ENCODE measurements at places on chromosomes 6 and 20.

DNA sequence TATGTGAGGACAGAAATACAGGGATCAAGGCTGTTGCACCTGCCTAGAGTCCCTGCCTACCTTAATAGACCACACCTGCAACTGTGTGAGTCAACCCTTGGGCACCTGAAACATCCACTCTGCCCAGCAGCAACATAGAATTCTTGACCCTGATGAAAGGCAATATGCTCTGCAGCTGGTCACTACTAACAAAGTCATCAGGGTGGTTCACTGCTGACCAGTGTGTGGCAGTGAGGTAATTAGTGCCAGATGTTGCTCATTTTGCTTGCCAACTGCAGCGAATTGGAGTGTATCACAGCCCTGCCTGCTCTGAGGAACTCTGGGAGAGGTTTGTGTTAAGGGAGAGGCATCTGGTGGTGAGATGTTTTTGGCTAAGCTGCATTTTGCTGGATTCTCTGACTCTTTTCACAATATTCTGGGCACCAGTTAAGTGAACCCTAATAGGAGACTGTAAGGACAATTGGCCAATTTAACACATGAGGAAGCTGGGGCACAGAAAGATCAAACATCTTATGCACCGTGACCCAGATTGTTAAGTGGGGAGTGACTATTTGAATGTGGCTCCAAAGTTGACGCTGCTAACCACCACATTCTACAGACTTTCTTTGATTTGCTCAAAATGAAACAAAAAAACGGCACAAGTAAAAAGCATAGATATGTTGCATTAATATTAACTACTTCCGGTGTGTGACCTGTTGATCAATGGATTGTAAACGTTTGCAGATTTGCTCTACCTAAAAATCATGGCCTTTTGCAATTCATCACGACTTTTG, 61.9 kb upstream of the OPRM1 start:
- no peak for DNase-seq

GRCh38 chr20:44089987-44090674, 96.9 kb downstream of the JPH2 start:
- DNase-seq = no peak

DNA sequence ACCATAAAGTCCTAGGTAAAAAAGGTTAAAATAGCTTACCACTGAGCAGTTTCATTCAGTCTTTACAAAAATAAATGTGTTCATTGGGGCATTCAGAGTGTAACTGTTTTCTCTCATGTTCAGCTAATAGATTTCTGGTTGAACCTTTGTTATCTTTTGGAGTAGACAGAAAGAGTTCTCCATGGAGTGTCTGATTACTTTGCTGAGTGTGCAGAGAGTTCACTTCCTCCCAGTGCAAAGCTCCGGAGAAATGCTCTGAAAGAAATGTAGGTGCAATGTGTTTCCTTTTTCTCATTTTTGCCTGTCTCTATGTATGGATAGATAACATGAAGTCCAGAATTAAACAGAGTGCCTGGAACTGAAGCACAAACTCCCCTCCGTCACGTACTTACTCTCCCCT, 52.6 kb downstream of the JAG1 start:
- DNase-seq = no peak

DNA sequence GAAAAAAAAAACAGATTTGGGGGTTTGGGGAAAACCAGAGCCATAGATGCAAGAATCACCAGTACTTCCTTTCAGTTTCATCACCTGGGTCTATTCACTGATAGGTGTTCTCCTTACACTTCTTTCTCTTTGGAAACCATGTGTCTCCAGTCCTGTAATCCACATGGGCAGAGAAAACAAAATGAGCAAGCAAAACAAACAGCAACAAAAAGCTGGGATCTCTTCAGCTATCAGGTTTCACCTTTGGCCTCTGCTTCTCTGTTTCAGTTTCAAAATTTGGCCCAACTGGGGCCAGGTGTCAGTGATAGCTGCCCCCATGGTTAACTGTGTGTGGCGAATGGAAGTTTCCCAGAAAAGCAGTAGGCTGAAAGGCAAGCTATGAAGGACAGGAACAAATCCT, 220.0 kb upstream of the THBS2 start:
- DNase-seq = no peak

DNA sequence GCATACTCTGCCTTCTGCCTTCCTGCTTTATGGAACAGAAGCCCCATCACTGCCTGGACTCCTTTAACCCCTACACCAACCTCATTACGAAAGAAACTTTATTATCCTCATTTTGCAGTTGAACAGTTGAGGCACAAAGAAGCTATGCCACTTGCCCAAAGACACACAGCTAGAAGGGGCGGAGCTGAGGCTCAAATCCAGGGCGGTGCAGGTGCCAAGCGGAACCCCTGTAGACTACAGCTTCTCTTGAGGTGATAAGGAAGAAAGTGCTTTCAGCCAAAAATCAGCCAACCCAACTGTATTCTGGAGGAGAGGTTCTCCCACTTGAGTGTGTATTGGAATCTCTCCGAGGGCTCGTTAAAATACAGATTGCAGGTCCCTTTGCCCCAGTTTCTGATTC, 90.5 kb downstream of the PRND start:
- no peak for DNase-seq

DNA sequence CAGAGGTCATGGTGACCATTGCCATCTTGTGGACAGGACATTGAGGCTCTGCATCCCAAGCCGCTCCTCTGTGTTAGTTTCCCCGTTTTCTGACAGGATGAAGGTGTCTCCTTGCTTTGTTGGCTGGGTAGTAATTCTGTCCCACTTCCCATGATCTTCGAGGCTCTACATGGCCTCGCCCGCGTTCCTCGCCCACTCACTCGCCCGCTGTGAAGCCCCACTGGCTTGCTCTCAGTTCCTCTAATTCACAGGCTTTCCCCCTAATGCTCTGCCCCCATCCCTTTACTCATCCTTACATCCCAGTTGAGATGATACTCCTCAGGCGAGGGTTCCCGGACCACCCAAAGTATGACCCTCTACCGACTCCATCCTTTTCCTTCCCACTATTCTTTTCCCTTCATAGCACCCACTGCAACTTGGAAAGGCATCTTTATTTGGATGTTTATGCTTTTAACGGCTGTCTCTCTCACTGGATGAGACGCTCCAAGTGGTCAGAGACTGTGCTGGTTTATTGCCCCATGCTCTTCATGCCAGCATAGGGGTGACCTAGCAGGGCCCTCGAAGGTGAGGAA, 511 bp upstream of the SLC35B2 start:
- DNase-seq = no peak

DNA sequence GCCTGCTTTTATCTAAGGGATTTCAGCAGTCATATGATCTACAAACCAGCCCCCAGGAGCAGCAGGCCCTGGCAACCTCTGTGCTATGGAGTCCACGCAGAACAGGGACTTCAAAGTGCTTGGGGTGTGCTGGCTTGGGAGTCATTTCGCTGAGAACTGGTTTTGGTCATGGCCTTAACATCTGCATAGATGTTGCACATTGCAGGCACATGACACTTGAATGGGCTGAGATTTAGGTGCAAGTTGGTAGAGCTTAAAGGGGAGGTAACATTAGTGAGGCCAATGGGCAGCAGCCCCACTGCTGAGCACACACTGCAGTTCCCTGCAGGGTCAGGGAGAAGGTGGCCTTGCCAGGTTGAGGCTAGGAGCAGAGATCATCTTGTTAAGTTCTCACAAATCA, 43.6 kb downstream of the RREB1 start:
- no peak for DNase-seq

GRCh38 chr6:56227071-56227879, 20.1 kb downstream of the COL21A1 start:
- no peak for DNase-seq

Data from NCI-H345 (cell line).